Stimulated activated CD4-positive, alpha-beta T cell treated with anti-CD3 and anti-CD28 coated beads, Interleukin-4, amount 100 ng/mL, for 1 hour (primary cell): ENCODE measurements at places on chromosomes 6 and 20.

GRCh38 chr6:15531973-15532372, 130.9 kb downstream of the DTNBP1 start:
- no peak for DNase-seq

GRCh38 chr20:22566876-22567658, 17.3 kb downstream of the FOXA2 start:
- DNase-seq: no peak

GRCh38 chr20:1830240-1830639, 65.0 kb upstream of the SIRPA start:
- DNase-seq: no peak

DNA sequence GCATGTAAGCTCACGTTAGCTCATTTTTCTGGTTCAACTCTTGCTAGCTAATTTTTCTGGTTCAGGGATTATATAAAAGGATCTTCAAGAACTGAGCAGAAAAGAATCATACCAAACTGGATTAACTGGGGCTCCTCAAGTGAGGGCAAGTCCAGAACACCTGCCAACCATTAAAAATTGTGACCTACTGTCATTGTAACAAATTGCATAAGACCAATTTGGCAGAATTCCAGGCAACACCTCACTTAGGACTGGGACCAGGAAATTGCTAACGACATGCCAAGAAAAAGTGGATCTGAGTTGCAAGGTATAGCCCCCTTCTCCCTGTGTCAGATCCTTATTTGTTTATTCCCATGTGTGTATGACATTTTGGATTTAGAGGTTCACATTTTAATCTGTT, 216.6 kb downstream of the HIVEP2 start:
- DNase-seq: no peak

- no peak for DNase-seq
These were observed 2.6 kb upstream of the MRGBP start for GRCh38 chr20:62793757-62794006.

- no peak for DNase-seq
These were observed 770.9 kb downstream of the HDGFL1 start for GRCh38 chr6:23340271-23340670.

DNA sequence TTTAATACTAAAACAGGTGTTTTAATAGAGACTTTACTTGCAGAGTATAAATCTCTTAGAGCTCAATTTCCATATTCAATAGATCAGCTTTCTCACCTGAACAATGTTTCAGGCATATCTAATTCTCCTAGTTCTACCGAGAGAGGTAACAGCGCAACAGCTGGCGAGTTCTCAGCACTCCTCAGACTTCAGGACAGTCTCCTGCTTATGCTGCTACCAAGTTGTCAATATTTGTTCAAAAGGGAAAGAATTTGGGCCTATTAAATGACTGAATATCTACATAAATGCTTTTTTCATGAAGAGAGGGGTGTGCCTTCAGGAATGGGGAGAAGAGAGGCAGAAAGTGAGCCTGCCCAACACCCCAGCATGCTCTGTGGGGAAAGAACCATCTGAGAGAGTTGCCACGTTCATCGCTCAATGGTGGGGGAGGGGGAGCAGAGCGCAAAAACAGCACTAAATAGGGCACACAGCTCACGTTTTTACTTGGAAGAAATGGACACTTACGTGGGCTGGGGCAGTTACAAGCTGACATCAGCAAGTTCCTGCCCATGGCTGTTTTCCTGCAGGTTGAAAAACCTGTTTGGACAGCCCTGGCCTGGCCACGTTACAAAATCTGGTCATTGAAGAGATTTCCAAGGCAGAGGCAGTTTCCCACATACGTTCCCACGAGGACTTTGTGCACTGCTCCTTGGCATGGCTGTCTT, 38.0 kb downstream of the EZR start:
- DNase-seq: no peak

- no peak for DNase-seq
These were observed 121.2 kb upstream of the LAMP5 start for GRCh38 chr20:9392892-9393857.

DNA sequence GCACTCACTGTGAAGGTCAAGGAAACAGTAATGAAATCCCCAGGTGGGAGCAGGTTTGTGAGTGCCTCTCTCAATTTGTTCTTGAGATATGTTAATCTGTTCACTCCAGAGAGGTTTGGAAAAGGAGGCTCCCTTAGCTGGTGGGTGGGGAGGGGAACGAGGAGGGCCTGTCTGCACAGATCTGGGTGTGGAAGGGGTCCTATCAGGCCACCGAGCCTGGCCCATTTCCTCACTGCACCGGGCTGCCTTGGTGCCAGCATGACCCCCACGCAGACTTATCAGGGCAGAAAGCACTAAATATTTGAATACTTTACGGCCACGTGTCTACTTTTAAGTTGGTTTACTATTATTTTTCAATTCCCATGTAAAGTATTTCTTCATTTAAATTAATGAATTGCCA, 8.3 kb downstream of the AGPAT4 start:
- DNase-seq: no peak

DNA sequence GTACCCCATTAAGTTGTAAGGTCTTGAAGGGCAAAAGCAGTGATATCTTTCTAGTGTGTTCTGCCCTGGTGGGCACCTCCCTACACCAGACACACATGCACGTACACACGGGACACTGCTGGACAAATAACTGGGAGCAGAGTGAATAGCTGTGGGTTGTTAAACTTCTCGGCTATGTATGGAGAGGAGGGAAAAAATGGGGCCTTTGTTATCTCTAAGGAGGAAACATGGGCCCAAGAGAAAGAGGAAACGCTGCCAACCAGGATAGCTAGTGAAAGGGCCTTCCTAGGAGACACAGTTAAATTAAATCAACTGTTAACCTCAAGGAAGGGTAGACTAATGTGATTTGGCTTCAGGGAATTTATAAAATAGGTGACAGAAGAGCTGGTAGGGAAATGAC, 169.7 kb downstream of the MYLK4 start:
- no peak for DNase-seq

DNA sequence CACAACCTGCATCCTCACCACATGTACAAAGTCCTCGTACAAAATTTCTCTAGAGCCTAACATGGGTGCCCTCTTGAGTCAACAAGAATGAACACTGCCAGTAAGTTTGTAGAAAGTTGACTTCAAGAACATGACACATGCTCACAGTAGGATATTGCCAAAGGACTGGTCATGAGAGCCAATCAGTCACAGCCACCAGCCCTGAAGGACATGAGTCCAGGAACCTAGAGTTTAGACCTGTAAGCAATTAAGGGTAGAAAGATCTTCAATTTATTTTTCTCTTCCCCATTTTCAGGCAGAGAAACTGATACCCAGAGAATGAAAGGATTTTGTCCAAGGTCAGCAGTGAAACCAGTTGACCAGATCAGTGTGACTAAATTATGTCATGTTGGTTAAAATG, 96.1 kb downstream of the MAFB start:
- DNase-seq: no peak

- no peak for DNase-seq
These were observed 118.5 kb upstream of the MMS22L start for GRCh38 chr6:97401533-97401932.

DNA sequence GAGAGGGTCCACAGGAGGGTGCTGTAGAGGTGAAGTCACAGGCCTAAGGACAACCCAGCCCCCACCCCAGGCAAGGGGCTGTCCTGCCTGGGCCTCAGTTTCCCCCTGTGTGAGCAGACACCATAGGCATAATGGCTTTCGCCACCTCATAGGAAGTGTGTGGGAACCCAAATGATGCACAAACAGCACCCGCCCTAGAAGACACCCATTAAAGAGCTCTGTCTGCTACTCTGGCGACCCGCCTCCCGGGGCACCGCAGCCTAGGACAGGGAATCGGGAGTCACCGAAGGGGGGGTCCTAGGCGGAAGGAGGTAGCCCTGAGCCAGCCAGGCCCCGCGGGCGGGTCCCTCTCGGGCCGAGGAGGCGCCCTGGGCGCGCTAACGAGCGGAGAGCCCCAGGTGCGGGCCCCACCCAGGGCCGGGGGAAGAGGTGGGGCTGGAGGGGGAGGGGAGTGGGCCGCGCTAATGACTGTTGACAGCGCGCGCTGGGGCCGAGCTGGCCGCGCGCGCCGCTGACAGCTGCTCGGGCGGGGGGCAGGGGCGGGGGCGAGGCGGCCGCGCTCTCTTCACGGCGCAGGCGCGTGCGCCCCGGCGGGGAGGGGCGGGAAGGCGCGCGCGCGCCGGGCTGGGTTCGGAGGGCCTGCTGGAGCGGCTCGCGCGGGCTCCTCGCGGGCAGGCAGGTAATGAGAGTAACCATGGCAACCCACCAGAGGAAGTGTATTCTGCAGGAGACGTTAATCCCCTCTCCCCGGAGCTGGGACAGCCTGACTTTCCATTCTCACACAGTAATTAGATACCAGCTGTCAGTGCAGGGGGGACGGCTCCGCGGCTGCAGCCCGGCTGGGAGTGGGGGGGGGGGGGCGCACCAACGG, 48.9 kb downstream of the NOL4L start:
- peak; percentile 67 for DNase-seq

GRCh38 chr6:129790785-129791184, 70.3 kb downstream of the TMEM244 start:
- no peak for DNase-seq
